Activated CD8-positive, alpha-beta T cell treated with anti-CD3 and anti-CD28 coated beads for 36 hours (primary cell): ENCODE measurements at places on chromosomes 6 and 20.
A peak's percentile ranks its signal among the peaks of the same experiment; 100 is the strongest.

DNA sequence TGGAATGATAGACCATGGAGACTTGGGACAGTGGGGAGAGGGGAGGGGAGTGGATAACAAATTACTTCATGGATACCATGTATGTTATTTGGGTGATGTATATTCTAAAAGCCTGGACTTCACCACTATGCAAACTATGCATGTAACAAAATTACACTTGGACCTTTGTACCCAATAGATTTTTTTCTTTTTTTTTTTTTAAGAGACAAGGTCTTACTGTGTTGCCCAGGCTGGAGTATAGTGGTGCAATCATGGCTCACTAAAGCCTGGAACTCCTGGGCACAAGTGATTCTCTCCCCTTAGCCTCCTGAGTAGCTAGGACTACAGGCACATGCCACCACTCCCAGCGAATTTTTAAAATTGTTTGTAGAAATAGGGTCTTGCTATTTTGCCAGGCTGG, 45.3 kb downstream of the RIPOR2 start:
- no peaks in the 10 kb centered on the region for H3K27me3 ChIP-seq
- peak overlapping the region; percentile 92 for H3K27ac ChIP-seq
- no peak for DNase-seq

- peaks cover 71% of the 10 kb centered on the region for H3K36me3 ChIP-seq
- no peak for DNase-seq
- H3K27me3 ChIP-seq = no peaks in the 10 kb centered on the region
- H3K4me1 ChIP-seq = peaks cover 65% of the 10 kb centered on the region
- no peak overlapping the region for H3K27ac ChIP-seq
- H3K4me3 ChIP-seq = no peak overlapping the region
These were observed 7.0 kb downstream of the PPIL1 start for GRCh38 chr6:36867471-36868224.

- no peaks in the 10 kb centered on the region for H3K36me3 ChIP-seq
- no peak overlapping the region for H3K27ac ChIP-seq
- no peaks in the 10 kb centered on the region for H3K27me3 ChIP-seq
- no peak for DNase-seq
These were observed 45.0 kb downstream of the VSTM2L start for GRCh38 chr20:37947943-37948342.

- peaks cover 18% of the 10 kb centered on the region for H3K36me3 ChIP-seq
- H3K27me3 ChIP-seq = no peaks in the 10 kb centered on the region
- H3K27ac ChIP-seq = no peak overlapping the region
These were observed 75.6 kb downstream of the NCOA3 start for GRCh38 chr20:47577314-47577713.

DNA sequence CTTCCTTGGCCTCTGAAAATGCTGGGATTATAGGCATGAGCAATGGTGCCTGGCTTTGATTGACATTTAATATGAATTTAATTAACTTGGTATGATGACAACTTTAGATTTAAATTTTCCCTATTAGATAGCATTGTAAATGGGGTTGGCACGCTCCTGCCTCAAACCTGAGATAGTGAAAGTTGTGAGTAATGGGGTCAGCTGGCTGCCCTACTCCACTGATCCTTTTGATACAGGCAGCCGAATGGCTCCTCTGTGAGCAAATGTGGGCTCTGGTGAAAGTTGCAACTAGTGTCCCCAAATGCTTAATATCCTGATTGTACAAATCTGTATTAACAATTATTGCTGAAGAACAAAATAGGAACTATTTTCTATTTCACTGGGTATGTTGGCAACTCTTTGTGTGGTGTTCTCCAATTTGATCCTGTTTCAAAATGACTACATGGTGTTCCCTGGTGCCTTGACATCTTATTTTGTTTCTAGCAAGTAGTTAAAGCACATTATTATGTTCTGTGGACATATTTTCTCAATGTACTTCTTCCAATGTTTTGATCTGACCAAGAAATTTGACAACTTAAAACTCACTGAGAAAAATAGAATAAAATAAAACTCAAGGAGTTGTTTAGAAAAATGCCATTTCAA, 97.4 kb downstream of the COL12A1 start:
- H3K36me3 ChIP-seq = no peaks in the 10 kb centered on the region
- no peak for DNase-seq
- no peak overlapping the region for H3K4me3 ChIP-seq
- H3K27me3 ChIP-seq = no peaks in the 10 kb centered on the region
- H3K27ac ChIP-seq = no peak overlapping the region

DNA sequence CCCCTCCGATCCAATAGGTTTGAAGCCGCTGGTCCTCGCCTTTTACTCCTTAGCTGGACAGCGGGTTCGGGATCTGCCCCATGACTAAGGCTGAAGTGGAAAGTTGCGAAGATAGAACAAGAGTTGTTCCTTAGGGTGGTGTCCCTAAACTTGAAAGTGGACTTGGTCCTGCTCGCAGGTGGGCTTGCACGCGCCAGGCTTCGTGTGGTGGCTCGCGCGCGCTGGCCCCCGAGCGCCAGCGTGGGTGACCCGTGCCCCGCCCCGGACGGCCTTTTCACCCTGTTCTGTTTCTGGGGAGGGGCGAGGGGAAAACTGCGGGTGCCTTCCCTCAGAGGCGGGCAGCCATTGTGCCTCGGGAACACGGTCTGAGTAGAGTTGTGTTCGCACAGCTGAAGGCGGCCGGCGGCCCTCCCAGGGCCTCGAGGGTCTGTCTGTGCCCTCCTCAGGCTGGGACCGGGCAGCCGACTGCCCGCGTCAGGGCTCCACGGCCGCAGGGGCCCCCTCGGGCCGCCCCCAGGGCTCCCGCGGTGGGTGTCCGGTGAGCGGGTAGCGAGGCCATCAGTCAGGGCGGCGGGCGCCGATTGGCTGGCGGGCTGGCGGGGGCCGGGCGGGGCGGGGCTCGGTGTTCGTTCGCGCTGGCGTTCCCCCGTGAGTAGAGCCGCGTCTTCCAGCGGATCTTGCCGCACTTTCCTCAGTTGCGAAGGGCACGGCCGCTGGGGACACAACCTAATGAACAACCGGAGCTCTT, 33.0 kb downstream of the RREB1 start:
- peak overlapping the region; percentile 87 for H3K27ac ChIP-seq
- peak overlapping the region; percentile 76 for H3K4me3 ChIP-seq
- H3K4me1 ChIP-seq = peaks cover 80% of the 10 kb centered on the region
- peaks cover 1% of the 10 kb centered on the region for H3K36me3 ChIP-seq
- no peaks in the 10 kb centered on the region for H3K27me3 ChIP-seq
- peak; percentile 87 for DNase-seq

DNA sequence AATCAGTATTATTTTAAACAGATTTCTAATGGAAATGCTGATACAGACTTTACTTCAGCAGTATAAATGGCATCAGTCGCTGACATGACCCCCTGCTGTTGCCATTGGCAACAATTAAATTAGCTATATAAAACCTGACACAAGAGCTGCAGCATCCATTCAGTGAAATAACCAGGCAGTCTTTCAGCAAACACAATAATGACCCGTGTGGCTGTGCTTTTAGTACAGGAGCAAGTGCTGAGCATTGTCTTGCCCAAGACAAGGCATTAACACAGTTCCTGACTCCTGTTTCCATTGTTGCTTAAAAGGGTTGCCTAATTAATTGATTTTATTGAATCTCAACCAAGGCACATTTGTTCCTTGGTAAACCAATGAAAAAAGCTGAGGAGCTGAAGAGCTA, 382.1 kb downstream of the HACE1 start:
- H3K27me3 ChIP-seq = no peaks in the 10 kb centered on the region
- H3K4me3 ChIP-seq = no peak overlapping the region
- no peaks in the 10 kb centered on the region for H3K36me3 ChIP-seq
- DNase-seq = no peak

GRCh38 chr6:147911686-147912085, 403.2 kb downstream of the SAMD5 start:
- no peaks in the 10 kb centered on the region for H3K36me3 ChIP-seq
- no peak for DNase-seq
- no peaks in the 10 kb centered on the region for H3K27me3 ChIP-seq

DNA sequence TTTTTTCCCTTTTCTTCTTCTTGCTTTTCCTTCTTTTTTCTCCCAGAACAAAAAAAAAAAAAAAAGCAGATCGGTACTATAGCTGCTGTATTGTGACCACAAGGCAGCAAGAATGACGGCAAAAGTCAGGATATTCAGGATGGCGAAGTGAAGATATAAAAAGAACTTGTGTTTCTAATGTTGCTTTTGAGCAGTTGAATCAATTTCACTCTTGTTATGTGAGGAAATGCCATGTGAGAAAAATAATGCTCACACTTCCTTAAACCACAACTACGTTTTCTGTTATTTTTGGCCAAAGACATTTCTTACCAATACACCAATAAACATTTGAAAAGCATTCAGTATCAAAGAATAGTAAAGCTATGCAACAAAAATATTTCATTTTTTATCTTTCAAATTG, 510.5 kb downstream of the HACE1 start:
- DNase-seq = no peak
- H3K27ac ChIP-seq = no peak overlapping the region
- no peaks in the 10 kb centered on the region for H3K36me3 ChIP-seq
- H3K4me3 ChIP-seq = no peak overlapping the region
- H3K4me1 ChIP-seq = no peaks in the 10 kb centered on the region
- no peaks in the 10 kb centered on the region for H3K27me3 ChIP-seq

DNA sequence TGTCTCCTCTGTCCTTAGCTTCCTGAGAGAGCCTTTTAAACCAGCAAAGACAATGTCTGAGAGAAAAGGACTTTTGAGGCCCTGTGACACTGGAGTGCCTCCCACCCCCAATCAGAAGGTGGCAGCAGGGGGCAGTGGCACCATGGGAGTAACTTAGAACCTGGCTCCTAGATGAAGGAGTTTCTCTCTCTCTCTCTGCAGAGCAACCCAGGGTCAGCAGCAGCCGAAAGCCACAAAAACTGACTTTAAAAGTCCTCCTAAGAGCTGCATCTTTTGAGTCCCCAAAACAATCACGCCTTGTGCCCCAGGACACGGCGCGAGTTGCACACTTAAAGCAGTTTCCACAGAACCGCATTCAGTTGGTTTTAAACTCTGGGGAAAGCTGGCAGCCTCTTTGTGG, 5.3 kb upstream of the TCP11 start:
- H3K4me3 ChIP-seq = no peak overlapping the region
- peaks cover 5% of the 10 kb centered on the region for H3K27me3 ChIP-seq
- H3K4me1 ChIP-seq = peaks cover 21% of the 10 kb centered on the region

- no peaks in the 10 kb centered on the region for H3K36me3 ChIP-seq
- no peak overlapping the region for H3K27ac ChIP-seq
- no peak for DNase-seq
- no peaks in the 10 kb centered on the region for H3K4me1 ChIP-seq
These were observed 570.0 kb downstream of the TBC1D32 start for GRCh38 chr6:120764312-120764711.

- peaks cover 30% of the 10 kb centered on the region for H3K27me3 ChIP-seq
- peaks cover 30% of the 10 kb centered on the region for H3K4me1 ChIP-seq
- H3K27ac ChIP-seq = no peak overlapping the region
These were observed 49.1 kb downstream of the AKAP12 start for GRCh38 chr6:151288712-151289398.

GRCh38 chr6:154873546-154873945, 121.6 kb upstream of the TIAM2 start:
- no peak for DNase-seq
- H3K27ac ChIP-seq = no peak overlapping the region

DNA sequence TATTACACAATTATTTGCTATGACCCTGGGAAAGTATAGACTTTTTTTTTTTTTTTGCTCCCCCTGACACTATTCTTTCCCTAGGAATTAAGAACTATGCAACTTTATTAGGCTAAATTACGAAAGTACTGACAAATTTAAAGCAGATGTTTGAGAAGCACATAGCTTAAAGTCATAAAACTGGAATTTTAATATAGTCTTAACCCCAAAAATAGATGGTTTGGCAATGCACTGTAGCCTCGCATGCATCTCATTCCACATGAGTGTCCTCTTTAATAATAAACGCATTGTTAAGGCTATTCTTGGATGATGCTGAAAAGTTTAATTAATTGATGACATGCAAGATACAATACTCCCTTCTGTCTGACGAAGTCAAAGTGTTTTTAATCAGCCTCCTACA, 49.3 kb downstream of the TBC1D7 start:
- H3K27ac ChIP-seq = no peak overlapping the region
- no peaks in the 10 kb centered on the region for H3K27me3 ChIP-seq
- no peak overlapping the region for H3K4me3 ChIP-seq
- peaks cover 24% of the 10 kb centered on the region for H3K4me1 ChIP-seq
- H3K36me3 ChIP-seq = no peaks in the 10 kb centered on the region

- no peak for DNase-seq
- no peaks in the 10 kb centered on the region for H3K27me3 ChIP-seq
- H3K36me3 ChIP-seq = peaks cover 8% of the 10 kb centered on the region
These were observed 38.1 kb downstream of the TBPL1 start for GRCh38 chr6:133991096-133991593.
